ENCODE measurements at places on chromosomes 13 and 19.

GRCh38 chr19:3607303-3608078 is 816 bp upstream of the TBXA2R start:
- DNase-seq, result no peak

DNA sequence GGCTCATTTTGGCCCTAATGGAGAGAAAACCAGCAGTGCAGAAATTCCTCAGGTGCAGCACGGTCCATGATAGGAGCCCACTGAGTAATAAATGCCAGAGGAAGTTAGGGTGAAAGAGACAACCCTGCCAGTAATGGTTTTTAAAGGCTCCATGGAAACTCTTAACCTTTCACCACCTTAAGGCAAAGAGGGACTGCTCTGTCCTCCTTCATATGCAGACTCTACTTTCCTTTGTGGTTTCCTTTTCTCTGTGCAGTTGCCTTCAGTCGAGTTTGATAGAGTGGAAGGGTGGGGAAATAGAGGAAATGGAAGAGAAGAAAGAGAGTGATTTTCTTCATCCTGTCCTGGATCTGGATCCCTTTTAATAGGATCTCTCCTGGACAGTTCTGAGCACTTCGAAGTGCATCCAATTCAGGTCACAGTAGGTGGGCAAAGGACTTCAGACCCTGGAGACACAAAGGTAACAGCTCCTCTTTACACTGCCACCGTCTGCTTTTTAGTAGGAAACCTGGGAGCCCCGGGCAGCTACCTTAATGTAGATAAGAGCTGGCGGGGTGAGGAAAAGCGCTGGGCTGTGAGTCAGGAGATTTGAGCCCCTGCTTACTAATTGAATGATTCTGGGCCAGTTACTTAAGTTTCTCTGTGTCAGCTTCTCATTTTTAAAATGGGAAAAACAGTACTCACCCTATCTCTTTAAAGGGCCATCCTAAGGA is 294.8 kb downstream of the KCNRG start:
- no peak for DNase-seq

DNA sequence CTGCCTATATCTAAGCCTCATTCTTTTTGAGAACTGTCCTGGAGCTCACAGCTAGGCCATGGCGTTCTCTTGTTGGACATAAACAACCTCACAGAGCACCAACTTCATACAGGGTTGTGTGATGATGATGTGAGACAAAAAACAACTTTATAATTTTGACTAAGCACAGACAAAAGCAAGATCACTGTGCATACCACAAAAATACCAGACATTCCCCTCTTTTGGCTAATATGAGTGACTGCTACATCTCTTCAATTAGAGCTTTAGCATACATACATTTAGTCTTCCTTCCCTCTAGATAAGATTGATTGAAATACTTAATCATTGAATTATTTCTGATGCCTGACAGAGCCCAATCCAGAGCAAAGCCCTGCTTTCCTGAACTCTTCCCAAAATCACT is 8.3 kb downstream of the MAB21L1 start:
- no peak for DNase-seq

GRCh38 chr13:74093691-74094090 is 40.5 kb downstream of the KLF12 start:
- no peak for DNase-seq

DNA sequence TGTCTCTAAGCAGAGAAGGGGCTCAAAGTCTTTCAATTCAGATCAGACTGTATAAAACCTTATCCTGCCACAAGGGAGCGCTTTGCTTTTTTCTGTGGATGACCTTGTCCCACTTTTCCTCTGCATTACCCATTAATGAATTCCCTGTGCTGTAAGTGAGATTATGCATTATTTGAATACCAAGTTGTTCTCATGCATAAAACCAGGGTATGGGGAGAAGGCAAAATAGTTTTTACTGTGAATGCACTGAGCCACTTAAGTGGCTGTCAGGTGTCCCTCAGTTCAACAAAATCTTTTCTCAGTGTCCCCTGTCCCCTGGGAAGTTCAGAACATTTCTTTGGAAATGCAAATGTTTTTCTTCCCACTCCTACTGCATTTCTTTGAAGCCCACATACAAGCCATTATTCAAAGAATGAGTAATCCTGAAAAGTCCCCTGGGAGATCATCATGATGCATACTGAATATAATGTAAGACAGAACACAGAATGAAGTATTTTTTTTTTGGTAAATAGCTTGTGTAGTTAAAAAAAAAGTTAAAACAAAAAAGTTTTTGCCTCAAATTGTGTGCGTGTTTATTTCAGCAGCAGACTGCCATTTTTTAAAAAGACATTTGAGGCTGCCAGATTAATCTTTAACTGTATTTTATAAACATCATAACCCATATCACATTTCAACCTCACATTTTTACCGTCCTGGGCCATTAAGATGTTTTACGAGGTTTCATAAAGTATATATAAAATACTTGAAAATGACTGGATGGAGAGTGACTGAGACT is 506.7 kb upstream of the PCDH9 start:
- DNase-seq, result no peak

- peak; percentile 97 for DNase-seq
These were observed 3.0 kb upstream of the ZFP36 start for GRCh38 chr19:39403331-39404312.

DNA sequence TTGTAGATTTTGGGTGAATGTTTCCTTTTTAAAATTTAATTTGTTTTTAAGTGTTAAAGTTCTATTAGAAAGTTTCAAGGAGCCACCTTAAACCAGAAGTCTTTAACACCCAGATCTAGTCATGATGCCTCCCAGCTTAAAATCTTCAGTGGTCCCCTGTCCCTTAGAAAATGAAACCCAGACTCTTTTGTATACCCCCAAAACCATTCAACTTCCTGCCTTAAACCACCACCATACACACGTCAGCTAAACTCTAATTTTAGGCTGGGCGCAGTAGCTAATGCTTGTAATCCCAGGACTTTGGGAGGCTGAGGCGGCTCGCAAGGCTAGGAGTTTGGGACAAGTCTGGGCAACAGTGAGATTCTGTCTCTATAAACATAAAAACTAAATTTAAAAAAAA is 37.9 kb downstream of the N4BP2L1 start:
- DNase-seq, result no peak

DNA sequence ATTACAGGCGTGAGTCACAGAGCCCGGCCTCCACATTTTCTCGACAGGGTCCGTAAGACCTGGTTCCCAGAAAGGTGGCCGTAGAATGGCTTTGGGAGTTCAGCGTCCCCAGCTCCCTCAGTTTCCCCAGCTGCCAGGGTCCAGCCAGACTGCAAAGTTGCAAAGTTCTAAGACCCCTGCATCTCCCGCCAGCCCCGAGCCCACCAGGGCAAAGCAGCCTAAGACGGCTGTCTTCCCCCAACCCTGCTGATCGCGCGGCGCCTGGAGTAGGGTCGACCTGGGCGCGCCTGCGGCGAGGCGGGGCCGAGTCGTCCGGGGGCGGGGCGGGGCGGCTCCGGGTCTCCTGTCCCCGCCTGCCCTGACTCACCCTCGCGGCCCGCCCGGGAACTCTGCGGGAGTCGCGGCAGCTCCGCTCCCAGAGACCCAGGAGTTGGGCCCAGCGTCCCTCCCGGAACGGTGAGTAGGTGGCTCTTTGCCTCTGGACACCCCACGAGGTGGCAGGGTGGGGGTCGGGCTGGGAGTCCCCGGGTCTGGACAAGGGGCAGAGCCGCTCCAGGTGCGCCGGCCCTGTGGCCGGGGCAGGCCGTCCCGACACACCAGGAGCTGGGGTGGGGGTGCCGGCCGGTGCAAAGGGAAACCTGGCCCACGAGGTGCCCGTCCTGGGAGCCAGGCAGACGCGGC is at the start of gene LRRC8E:
TSS of gene LRRC8E (plus strand) at position 366 of the 681 bp plus-strand sequence. CDS start 7,094 bp downstream, outside the sequence.
- DNase-seq, result no peak

GRCh38 chr13:43682701-43683100 is 104.1 kb downstream of the ENOX1 start:
- DNase-seq, result no peak

GRCh38 chr19:35474104-35474503 is 16.2 kb downstream of the KRTDAP start:
- DNase-seq, result no peak
